NCI-H2171 (cell line): ENCODE measurements at places on chromosomes 12 and 14.

DNA sequence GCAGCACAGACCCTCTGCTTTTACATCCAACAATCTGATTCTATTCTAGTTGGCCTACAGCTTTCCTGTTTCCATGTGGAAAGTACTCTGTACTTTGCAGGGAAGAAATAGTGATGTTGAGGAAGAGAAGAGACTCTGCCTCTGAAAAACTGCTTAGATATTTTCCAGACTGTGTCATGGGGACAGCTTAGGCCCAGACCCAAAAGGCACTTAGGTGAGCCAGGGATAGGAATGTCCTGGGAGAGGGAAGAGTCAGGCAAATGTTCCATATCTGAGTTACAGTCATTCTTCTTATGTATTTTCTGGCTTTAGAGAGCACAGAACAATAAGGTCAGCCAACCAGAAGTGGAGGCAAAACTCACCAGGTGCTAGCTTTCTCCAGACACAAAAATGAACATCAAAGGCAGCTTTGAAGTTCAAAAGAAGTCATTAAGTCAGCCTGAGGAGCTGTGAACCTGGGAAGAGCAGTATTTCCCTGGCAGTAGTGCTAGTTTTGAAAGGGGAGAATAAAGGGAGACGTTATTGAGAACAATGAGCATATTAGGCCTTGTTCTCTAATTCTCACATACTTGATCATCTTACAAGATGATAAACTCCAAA lies 199.7 kb upstream of the LMNTD1 start:
- DNase-seq, result no peak

- peak; percentile 90 for DNase-seq
Observed at GRCh38 chr14:77707724-77708408, at the start of the genes ALKBH1 and SLIRP. TSS of gene ALKBH1 (minus strand) at chr14:77708023. CDS start at chr14:77708004, 19 bp downstream. TSS of gene SLIRP (plus strand) at chr14:77708103. CDS start at chr14:77708112, 9 bp downstream.

GRCh38 chr12:31006416-31007152 lies 67.1 kb upstream of the DDX11 start:
- no peak for DNase-seq

GRCh38 chr12:101116911-101117310 lies 93.1 kb downstream of the SLC5A8 start:
- DNase-seq, result peak; percentile 84

DNA sequence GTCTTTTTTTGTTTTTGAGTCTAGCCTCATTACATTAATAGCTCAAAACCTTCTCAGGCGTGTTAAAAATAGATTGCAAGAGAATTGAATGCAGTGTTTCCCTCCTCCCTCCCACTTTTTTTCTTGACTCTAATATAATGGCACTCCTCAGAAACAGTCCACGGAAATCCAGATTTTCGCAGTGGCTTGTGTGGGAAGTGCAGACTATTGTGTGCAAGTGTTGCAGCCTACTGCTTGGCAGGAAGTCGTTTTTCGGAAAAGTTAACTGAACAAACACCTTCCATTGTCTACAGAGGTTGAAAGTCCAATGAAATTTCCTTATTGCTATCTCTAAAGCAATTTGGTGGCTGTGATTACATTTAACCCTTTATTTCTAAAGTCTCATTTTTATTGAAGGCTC lies 147.9 kb upstream of the E2F7 start:
- no peak for DNase-seq

DNA sequence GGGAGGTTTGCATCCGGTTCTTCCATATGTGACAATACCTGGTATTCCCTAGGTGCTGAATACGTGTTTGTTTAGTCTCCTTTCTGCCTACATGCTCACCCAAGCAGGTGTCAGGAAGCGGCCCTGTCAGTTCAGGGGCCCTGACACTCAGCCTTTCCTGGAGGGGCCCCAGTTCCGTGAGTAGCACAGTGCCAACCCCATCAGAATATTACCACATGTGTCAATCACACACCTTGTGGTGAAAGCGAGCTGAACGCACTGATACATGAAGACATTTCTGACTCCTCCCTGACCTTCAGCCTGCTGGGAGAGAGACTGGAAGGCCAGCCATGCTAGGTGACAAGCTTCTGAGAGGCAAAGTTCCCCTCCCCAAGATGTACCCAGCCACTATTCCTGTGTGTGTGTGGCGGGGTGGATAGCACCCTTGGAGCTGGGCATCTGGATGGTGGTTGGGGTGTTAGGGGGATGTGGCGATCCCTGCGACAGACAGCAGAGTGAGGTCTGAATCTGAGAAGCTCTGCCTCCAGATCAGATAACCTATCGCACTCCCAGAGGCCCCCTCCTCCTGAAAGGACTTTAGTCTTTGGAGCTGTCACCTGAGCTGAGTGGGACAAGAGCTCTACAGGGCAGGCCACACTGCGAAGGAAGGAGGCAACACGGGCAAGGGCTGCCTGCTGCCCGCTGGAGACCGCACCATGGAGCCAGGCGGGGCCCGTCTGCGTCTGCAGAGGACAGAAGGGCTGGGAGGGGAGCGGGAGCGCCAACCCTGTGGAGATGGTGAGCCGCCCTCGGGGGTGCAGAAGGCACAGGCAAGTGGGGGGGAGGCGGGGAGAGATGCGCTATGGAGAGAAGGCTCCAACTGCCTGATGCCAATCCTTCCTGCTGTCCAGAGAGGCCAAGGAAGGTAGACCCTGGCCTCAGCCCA lies at the start of gene SOAT2:
TSS of gene SOAT2 (plus strand) at position 604 of the 925 bp plus-strand sequence. CDS start at position 696, 92 bp downstream.
- no peak for DNase-seq

- no peak for DNase-seq
Observed at GRCh38 chr14:96752125-96752524, 45.1 kb upstream of the VRK1 start.

DNA sequence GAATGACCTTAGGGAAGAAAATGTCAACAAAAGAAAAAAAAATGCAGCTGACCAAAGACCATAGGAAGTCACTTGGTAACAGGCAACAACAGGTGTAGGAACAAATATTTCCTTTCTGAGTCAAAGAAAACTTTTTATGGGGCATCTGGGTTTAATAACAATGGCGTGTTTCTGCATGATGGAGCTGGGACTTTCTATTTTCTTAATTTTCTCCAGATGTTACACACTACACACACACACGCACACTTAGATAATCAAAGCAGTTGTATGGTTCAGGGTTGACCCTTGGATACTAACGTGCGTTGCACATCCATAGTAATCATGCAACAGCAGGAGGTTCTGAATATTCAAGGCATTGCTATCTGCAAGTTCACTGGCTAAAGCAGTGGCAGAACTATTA lies 47.9 kb upstream of the NTF3 start:
- no peak for DNase-seq

DNA sequence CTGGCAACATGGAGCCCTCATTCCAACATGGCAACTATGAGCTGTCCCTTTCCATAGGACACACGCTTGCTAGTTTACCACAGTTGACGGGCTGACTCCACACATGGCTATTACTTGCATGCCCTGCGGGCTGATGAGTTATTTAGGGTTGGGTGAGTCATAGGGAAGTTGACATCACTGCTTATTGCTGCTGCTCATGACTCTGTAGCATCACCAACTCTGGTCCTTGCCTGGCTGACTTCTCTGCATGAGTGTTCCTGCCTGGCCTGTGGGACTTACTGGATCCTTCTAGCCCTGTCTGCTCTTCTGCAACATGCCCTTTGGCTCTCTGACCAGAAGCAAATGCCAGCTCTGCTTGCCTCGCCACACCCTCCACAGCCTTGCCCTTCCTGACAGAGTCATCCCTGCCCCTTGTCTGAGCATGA lies 199.5 kb downstream of the ANO6 start:
- DNase-seq, result no peak

DNA sequence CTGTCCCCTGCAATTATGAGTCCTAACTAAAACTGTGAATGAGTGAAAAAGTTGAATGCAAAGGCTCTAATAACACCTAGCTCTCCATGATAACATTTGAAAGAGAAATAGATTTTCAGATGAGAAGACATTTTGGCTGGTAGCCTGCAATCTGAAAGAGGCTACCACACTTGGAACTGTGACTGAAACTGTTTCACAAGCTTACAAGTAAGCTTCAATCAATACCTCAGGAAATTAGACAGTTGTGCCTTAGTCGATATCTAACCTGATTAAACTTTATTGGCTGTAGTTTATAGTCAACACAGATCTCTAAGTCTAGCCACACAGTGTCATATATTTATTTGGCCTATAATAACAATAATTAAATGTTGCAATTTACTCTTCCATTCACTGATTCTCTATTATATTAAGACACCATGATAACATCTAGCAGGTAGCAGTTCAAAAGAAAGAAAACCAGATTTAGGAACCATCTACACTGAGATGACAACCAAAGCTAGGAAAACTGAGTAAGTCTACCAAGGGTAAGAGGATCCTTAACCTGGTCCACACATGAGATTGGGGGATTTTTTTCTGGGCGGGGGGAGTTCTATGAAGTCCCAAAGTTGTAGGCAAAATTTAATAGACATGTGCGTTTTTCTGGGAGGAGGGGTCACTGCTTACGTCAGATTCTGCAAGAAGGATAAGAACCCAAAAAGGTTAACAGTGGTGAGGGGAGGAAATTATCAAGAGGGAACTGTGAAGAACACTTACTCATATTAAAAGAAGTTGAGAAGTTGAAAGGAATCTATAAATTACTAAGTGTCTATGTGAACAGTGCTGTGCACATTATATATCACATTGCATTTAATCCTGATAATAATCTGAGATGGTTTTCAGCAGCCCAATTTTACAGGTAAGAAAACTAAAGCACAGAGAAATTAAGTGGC lies 65.8 kb downstream of the NUMB start:
- no peak for DNase-seq

DNA sequence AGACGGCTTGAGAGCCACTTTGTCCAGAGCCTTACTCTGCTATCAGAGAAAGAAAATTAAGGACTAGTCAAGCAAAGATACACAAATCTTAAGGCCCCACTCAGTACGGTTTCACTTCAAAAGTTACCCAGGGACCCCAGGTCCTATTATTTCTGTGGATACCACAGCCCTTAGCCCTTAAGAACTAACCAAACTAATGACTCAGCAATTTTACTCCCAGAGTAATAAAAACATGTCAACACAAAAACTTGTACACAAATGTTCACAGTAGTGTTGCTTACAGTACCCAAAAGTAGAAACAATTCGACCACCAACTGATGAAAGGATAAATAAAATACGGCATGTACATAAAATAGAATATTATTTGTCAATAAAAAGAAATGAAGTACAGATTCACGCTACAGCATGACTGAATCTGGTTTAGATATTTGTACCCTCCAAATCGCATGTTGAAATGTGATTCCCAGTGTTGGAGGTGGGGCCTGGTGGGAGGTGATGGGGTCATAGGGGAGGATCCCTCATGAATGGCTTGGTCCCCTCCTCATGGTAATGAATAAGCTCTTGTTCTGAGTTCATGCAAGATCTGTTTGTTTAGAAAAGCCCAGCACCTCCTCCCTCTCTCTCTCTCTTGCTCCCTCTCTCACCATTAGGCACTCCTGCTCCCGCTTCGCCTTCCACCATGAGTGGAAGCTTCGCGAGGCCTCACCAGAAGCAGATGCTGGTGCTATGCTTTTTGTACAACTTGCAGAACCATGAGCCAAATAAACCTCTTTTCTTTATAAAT lies 30.5 kb downstream of the AREL1 start:
- no peak for DNase-seq

GRCh38 chr12:58537278-58537677 lies 383.0 kb downstream of the LRIG3 start:
- no peak for DNase-seq
